ENCODE measurements at places on chromosomes 13 and 19.

DNA sequence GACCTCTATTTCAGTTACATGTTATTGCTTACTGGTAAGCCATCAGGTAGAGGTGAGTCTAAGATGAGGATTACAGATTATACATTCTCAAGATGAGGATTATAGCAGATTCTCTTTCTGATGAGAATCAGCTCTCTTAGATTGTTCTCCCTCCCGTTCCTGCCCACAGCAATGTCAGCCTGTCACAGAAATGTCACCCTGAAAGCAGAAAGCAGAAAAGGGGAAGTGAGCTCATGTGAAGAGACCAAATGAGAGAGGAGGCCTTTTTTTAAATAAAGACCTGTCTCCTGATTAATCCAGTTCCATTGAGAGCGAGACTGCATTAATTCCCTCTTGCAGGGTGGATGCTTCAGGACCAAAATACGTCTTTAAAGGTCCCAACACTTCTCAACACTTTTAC is 445.6 kb downstream of the KCTD12 start:
- DNase-seq = no peak

- DNase-seq = no peak
These were observed 2.0 kb upstream of the LILRB2 start for GRCh38 chr19:54282686-54283470.

DNA sequence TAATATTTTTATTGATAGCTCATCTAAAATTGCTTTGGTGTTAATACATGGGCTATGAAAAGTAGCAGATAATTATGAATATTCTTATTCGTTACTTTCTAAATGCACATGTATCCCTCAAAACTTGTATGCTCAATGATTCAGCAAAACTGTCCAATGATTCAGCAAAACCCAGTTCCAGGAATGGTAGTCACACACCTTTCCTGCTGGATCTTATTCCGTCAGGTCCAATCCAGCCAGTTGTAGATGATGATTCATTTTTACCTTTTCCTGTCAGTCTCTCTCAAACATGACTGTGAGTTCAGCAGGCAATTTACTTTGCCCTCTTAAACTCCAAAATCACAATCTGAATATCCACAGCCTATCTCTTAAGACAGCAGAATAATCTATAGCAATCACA is 1082.6 kb downstream of the EFNB2 start:
- DNase-seq = no peak

DNA sequence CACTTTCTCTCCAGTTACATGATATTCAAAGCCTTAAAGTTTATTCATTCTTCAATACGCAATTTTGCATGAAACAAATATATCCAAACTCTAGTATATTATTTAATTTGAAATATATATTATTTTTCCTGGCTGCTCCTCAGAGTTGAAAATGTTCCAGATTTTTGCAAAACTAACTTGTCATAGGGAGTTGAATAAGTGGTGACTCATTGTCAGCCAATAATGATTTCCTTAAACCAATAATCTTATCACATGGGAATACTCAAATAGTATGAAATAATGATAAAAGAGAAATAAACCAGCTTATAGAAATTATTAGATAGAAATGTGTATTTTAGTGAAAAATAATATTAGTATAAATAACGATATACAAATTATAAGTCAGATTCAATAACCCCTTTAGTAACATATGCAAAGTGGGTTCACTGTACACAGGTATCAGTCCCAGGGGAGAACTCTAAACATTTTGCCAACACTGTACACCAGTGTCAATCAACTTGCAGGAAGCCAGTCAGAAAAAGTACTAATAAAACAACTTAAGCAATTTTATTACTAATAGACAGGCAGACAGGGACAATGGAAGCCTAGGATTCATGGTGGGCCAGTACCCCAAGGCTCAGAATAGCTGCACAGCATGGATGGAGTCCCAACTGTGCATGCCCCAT is 222.6 kb upstream of the KLHL1 start:
- no peak for DNase-seq

DNA sequence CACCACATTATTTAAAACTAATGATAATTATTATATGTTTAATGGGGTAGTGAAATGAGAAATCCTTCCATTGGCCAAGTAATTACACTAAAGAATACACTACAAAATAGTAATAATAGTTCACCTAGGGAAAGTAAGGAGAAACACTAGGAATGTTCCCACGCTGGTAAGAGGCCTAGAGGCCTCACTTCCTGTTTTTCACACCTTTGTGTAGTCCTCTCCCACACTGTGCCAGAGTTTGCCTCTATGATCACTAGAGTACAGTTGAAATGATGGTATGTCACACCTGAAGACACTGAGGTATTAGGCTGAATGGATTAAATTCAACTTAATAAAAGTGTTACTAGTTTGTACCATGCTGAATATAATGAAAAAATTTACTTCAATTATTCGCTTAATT is 1348.0 kb upstream of the ATXN8OS start:
- DNase-seq = no peak

All from stimulated activated CD4-positive, alpha-beta T cell treated with anti-CD3 and anti-CD28 coated beads, Interleukin-15, amount 100 ng/mL, for 1 hour (primary cell).